ENCODE measurements at places on chromosomes 12 and 14.

DNA sequence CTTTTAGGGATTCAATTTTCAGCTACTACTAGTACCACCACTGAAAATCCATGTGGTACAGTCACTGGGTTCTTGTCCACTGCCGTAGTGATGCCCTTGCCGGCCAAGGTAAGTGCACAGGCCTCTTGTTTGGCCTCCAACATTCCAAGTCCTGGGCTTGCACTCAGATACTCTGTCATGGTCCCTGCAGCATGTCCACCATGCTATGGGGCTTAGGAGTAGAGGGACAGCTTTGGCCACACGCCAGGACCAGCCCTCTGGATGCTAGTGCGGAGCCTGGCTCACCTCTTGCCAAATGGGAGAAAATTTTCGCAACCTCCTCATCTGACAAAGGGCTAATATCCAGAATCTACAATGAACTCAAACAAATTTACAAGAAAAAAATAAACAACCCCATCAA, 38.6 kb upstream of the APPL2 start:
- no peak for DNase-seq

DNA sequence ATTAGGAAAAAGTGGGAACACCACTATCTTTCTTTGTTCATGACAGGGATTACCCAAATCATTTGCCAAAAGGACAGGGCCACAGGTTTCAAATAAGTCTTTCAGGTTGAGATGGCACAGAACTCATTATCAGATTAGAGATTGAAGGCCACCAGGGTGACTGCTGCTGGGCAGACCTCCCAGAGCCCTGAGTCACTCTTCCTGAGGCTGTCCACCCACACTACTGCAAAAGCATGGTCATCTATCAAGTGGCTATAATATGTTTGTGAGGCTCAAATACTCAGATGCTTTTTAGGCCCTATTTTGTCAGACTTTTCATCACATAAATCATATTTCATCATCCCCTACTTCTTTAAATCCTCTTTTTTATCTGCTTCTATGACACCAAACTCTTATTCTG, 155.3 kb upstream of the CCDC196 start:
- no peak for DNase-seq

DNA sequence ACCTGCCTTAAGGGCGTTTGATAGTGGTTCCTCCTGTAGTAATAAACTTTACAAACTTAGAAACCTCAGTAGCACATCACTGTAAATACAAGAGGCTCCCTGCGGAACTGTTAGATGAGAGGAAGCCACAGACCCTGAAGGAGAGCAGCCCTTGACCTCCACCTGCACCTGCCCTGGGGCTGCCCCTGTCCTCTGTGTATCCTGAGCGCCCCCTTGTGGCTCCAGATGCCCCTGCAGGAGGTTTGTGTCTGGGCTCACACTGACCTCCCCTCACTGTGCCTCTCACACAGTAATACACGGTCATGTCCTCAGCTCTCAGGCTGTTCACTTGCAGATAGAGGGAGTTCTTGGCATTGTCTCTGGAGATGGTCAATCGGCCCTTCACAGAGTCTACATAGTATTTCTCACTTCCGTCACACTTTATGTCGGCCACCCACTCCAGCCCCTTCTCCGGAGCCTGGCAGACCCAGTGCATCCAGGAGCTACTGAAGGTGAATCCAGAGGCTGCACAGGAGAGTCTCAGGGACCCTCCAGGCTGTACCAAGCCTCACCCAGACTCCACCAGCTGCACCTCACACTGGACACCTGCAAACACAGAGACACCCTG, 1059.8 kb downstream of the TMEM121 start:
- DNase-seq = peak; percentile 45

DNA sequence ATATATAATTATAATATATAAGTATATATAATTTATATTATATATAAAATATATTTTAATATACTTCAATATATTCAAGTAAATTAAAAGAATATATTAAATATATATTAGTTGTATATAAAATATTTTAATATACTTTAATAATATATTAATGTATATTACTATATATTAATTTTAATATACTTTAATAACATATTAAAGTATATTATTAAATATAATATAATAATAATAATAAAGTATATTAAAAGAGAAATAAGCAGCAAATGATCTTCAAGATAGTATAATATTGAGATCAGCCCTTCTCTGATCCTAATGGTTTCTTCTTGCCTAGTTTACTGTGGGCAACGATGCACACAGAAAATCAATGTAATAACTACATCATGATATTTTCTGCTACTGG, 2.3 kb downstream of the OR4M1 start:
- no peak for DNase-seq

- DNase-seq = no peak
These were observed 584 bp upstream of the RFX4 start for GRCh38 chr12:106582249-106582591.

GRCh38 chr14:61368781-61369453, 47.5 kb downstream of the PRKCH start:
- DNase-seq = no peak

GRCh38 chr12:39105111-39105510, 199.7 kb upstream of the CPNE8 start:
- DNase-seq = no peak

DNA sequence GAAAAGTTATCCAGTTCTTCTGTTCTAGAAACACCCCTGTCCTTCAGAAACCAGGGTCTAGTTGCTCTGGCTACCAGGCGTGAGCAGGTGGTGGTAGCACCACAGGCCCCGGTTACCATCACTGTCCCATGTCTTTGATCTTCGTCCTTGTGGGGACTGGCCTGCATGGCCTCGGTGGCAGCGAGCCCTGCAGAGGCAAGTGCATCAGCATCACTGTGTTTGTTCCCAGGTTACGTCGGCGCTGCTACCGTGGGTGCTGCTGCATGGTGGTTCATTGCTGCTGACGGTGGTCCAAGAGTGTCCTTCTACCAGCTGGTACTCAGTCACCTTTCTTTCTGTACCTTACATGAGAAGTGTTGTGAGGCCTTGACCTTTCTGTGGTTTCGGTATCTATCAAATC, 58.9 kb downstream of the ANAPC7 start:
- DNase-seq = no peak

DNA sequence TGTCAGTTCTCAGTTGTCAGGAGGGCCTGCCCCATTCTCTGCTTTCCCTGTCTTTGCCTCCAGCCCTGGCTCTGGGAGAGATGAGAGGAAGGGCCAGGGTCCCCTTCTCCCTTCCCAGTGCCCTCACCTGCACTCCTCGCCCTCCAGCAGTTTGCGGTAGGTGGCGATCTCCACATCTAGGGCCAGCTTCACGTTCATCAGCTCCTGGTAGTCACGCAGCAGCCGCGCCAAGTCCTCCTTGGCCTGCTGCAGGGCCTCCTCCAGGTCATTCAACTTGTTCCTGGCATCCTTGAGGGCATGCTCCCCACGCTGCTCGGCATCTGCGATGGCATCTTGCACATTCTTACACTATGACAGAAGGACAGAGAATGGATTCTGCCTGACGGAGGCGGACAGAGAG, 5.4 kb downstream of the KRT2 start:
- DNase-seq = no peak

GRCh38 chr12:110203546-110203945, 77.5 kb upstream of the ATP2A2 start:
- no peak for DNase-seq

- DNase-seq = no peak
These were observed 45.0 kb upstream of the OR6J1 start for GRCh38 chr14:22689199-22689598.

DNA sequence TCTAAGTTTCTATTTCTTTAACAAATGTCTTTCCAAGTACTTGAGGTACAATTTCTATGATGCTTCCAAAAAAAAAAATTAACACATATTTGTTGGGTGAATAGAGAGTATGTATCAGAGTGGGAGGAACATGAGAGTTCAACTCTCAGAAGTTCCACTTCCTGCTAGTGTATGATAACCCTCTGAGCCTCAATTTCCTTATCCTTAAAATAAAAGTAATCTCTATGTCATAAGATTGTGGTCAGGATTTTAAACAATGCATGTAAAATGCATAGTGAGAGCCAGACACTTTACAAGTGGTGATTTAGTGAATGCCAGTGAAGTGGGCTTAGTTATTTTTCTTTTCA, 270.3 kb upstream of the AMIGO2 start:
- DNase-seq = no peak

- no peak for DNase-seq
These were observed 362.3 kb downstream of the NAV3 start for GRCh38 chr12:78192979-78193378.

DNA sequence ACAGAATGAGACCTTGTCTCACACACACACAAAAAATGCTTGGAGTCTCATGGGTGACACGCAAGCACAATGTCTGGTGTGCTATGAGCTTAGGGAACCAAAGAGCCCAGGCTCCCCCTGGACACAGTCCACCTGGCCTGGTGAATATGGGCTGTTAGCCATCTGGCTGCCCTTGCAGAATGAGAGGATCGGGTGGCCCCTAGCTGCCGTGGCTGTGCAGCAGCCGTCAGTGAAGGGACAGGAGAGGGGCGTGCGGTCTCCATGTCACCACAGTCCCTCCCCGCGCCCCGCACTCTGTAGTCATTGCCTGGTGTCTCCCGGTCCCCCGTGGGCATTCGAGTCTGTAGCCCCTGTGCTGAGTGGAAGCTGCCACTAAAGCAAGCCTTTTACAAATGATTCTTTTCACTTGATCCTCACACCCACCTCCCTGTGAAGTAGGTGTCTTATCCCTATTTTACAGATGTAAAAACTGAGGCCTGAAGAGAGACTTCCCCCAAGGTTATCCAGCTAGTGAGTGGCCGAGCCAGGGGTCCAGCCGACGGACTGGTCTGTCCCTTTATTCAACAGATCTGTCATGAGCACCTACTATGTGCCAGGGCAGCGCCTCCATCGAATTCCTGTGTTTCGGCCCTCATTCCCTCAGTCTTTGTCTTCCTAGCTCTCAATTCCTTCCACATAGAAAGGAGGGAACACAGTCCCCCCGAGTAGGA, 18.8 kb downstream of the MVK start:
- DNase-seq = no peak

- no peak for DNase-seq
These were observed 27.6 kb downstream of the TDP1 start for GRCh38 chr14:89983375-89983774.

GRCh38 chr12:121142171-121142950, 9.7 kb downstream of the P2RX7 start:
- DNase-seq = no peak

- no peak for DNase-seq
These were observed 44.0 kb upstream of the PRICKLE1 start for GRCh38 chr12:42633594-42633993.

GRCh38 chr14:102182936-102183619, 43.4 kb downstream of the WDR20 start:
- no peak for DNase-seq

GRCh38 chr12:47121146-47121545, 41.4 kb upstream of the AMIGO2 start:
- no peak for DNase-seq

GRCh38 chr12:78550831-78551230, 313.7 kb upstream of the SYT1 start:
- DNase-seq = no peak

DNA sequence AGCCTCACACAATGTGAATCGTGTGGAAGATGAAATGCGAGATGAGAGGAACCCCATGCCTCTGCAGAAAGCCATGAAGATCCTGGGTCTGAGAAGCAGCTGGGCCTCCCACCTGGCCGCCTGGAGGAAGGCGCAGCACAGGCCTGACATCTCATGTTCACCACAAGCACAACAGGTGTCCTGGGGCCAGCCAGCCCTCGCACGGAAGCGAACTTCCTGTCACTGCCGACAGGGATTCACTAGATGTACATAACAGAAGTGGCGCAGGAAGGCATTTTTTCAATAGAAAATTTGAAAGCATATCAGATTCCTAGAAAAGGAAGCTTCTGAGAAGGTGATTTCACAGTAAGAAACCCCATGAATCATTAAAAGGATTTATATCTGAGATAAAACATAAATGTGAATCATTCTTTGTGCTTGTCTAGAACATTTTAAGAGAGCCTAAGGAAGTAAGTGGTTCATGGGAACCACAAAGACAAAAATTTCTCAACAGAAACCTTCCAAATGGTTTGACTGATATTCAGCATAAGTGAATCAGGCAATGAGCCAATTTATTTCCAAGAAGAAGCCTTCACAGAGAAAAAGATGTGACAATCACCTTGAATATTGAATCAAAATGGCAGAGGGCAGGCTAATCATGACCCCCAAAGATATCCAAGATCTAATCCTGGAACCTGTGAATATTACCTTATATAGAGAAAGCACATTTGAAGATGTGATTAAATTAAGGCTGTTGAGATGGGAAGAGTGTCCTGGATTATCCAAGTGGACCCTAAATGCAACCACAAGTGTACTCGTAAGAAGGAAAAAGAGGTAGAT, 311.9 kb downstream of the DUSP6 start:
- DNase-seq = peak; percentile 83

GRCh38 chr14:92441751-92442504, 71.7 kb upstream of the RIN3 start:
- DNase-seq = no peak

DNA sequence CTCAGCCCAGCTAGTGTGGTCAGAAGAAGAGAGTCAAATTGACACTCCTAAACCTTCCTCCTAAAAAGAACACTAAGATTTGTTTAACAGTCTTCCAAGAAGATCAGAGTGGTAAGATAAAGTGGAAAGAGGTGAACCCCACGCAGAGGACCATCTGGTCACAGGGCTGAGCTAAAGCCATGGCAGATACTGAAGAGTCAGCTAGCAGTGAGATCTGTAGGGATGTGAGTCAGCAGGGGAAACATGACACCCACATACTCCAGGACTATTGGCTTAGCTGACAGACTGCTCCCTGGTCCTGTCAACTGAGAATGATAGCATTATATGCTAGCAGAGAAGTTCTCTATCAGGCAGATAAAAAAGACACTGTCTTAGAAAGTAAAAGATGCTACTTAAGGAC, 269.4 kb upstream of the ALG10 start:
- DNase-seq = no peak

- no peak for DNase-seq
These were observed 52.5 kb upstream of the RIN3 start for GRCh38 chr14:92460916-92461579.

GRCh38 chr14:45287610-45288009, 34.6 kb upstream of the MIS18BP1 start:
- DNase-seq = no peak

DNA sequence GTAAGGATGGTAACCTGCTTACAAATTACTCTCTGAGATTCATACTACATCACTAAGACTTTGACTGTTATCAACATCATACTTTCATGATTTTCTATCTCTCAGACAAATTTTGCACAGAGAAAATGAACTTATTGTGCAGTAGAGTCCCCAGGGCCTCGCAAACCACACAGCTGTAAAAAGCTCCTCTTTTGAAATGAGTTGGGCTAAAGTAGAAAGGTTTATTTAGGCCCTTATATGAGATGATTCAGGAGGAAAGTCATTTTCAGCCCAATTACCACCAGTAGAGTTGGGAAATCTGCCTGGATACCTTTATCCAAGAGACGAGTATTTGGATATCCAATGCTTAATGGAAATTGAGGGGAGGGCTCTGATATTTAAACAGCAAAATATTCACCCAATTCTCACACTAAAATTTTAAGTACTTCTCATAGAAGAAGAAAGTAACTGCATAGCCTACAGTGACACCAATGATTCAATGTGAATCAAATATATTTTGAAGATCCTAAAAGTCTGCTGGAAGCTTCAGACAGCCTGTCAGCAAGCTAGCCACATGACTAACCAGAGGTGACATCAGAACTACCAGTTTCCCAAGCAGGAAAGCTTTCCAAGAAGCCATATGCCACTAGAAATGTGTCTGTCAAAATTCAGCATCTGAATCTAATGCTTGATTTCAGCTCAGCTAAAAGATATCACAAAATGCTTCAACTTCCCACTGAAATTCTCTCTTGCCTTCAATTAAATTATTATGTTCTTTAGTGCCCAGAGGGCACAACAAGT, 190.1 kb upstream of the SYT1 start:
- DNase-seq = no peak

GRCh38 chr12:6323340-6323994, 13.0 kb downstream of the PLEKHG6 start:
- peak; percentile 31 for DNase-seq
